ENCODE measurements at places on chromosomes 7 and 10.

DNA sequence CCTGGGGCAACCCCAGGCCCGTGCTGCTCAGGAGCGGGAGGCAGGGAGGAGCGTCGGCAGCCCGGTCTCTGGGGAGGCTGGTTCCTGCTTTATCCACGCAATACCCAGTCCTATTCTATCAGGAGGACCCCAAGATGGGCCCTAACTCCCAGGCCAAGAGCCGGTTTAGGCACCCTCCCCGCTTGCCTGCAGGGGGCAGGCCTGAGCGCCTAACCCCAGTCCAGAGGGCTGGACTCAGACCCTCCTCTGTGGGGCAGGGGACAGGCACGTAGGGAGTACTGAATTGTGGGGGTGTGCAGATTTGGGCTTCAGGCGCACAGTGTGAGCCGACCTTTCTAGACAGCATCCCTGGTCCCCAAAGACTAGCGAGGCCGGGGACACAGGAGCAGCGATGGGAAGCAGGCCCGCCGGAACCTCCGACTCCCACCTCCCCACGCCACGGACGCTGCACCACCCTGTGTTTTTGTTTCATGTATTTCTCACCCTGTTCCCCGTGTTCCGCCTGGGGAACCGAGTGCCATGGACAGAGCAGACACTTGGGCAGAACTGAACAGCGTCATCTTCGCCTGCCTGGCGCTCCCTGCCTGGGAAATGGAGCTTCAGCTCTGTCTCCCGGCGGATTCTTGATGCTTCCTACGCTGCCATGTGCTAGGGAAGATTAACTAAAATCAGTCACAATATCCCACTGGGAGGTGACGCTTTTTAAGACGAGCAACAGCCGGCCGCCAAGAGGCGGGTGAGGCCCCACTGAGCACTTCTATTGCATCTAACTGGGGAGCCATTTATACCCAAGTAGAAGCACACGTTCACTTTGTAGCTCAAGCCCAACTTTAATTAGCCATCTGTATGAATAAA lies 5.3 kb downstream of the NUDT1 start:
- DNase-seq: no peak

- DNase-seq: peak; percentile 46
Observed at GRCh38 chr10:101567165-101568006, 20.7 kb downstream of the POLL start.

DNA sequence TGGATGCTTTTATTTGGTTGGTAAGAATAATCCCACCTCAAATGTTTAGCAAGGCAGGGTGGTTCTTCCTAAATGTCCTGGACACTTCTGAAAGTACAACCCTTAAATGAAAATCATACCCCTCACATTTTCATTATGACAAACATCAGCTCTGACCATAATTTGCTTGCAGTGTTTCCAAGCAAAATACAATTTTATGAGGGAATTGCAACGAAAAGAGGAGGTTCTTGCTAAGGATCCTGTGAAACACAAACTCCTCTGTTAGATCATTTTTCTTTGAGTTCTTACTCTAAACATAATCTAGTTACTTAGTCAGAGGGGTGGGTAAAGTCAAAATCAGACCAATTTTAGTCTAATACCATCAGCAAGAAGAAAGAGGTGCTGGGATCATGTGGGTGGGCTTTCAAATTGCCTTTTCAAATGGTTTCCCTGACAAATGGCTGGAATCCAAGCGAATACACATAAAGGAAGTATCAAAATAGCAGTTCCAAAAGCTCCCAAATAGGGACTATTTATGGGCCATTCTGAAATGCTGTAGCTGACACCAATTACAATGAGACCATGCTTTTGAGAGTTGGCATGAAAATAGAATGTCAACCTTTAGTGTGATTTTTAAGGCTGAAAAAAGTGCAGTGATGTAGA lies 164.9 kb upstream of the INHBA start:
- no peak for DNase-seq

GRCh38 chr10:122549636-122550035 lies 10.9 kb upstream of the DMBT1 start:
- no peak for DNase-seq

DNA sequence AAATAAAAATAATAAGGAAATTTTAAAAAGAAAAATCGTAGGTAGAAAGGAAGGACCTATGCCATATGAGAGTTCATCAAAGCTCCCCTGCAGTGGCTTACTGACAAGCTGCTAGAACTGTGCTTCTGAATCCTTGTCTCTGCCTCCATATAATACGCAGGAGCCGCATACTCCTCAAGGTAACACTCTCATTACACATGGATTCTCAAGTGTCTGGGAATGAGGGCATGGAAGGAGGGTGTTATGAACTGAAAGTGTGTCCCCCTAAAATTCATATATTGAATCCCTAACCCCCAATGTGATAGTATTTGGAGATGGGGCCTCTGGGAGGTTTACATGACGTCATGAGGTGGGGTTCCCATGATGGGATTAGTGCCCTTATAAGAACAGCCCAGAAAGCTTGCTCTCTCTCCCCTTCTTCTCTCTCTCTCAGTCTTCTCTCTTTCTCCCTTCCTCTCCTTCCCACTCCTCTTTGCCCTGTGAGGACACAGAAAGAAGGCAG lies 35.2 kb downstream of the CREB3L2 start:
- no peak for DNase-seq

DNA sequence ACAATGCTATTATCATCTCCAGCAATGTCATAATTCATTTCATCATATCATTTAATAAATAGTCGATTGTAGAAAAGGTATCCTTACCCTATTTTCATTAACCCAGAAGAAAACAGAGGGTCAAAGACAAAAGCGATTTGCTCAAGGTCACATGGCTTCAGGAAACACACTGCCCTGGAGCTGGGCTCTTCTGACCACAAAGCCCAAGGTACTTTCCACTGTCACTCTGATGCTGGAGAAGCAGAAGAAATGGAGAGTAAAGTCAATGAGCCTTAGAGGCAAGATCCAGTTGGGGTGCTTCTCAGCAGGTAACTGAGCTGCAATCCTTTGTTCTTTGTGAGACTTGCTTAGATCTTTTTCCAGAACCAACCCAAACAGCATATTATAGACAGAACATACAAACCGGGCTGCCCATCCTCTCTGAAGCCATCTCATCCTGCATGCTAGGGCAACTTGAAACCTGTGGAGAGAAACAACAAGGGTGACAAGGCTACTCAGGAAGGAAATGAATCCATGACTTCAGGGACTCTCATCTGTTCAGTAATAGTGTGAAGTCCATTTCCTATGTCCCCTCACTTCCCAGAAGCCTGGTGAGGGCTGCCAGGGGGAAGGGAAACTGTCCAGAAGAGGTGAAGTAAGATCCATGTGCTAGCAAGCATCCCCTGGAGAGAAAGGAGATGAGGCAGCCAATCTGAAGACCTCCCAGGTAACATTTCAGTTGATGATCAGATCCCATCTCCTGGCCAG lies 148.6 kb upstream of the SVIL start:
- DNase-seq: no peak

DNA sequence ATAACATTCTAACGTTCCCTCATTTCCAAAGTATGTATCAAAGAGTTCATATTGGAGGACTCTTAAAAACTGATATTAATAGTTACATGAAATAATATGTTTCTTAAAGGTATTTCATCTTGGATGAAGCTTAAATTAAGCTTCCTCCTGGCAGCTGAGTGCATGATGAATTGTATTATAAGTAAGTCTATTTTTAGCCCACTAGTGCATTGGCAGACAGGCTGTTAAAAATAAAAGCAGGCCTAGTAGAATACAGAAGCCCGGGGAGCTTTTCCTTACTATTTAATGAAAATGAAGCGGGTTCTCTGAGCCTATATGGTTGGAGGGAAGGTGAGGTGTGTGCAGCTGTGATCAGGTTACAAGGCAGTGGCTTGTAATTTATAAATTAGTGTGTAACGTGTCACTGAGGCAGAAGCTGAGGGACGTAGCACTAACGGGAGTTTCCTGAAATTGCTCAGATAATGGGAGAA lies 130.7 kb upstream of the KMT2E start:
- DNase-seq: no peak

- DNase-seq: no peak
Observed at GRCh38 chr7:131945313-131945911, 389.0 kb upstream of the PODXL start.

DNA sequence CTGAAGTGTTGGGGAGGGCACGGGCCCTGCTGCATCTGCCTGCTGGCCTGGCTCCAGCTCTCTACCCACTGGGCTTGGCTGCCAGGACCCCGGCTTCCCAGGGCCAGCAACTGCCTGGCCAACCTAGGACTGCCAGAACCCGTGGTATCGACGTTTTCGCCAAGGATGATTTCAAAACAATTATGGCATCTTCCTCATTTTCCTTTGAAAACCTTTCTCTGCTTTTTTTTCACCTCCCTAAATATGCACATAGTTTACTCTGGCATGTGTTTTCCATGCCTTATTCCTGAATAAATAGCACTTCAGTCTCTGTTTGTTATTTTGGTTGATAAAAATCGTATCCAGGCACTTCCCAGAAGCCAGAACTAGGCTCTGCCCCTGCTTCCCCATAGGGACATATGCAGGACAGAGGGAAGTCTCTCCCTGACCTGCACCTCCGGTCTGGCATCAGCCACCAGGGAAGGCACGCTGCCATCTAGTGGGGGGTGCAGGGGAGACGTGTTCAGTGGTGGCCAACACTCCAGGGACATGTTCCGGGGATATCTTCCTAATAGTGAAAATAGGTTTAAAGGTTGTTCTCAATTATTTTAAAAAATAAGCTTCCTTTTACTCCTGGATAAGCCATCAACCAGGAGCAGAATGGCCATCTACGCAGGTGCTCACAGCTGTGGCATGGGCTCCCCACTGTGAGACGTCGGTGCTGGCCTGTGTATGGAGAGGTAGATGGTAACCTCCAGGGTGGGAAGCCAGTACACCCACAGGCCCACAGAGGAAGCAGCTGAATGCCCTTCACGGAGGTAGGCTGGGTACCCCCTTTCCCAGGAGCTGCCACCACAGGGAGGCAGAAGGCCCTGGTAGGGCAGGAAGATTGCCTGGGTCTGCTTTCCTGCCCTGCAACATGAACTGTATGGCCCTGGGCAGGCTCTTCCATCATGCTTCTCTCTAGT lies 30.7 kb upstream of the ANTXRL start:
- DNase-seq: peak; percentile 80

DNA sequence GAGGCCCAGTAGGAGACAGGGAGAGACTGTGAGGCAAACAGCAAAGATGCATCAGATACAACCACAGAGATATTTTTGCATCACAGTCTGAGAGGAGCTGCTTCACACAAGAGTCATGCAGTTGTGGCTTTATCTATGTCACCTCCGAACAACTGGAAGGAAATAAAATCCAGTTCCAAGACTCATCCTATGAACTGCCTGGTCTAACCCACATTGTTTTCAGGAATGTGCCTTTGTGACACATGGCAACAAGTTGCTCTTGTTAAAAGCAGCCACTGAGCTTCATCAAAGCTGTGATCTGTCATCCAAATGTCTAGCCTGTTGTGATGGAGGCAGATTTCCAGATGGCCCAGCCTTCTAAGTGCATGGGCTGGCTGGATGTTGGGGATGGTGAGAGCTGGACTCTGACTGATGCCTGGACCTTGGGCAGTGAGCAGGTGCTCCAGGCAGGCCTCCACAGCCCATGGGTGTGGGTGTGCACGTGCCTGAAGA lies 255.0 kb downstream of the BMPER start:
- no peak for DNase-seq

- no peak for DNase-seq
Observed at GRCh38 chr7:53119514-53119941, 84.1 kb downstream of the POM121L12 start.

- DNase-seq: no peak
Observed at GRCh38 chr10:77146712-77147336, 490.8 kb downstream of the KCNMA1 start.

DNA sequence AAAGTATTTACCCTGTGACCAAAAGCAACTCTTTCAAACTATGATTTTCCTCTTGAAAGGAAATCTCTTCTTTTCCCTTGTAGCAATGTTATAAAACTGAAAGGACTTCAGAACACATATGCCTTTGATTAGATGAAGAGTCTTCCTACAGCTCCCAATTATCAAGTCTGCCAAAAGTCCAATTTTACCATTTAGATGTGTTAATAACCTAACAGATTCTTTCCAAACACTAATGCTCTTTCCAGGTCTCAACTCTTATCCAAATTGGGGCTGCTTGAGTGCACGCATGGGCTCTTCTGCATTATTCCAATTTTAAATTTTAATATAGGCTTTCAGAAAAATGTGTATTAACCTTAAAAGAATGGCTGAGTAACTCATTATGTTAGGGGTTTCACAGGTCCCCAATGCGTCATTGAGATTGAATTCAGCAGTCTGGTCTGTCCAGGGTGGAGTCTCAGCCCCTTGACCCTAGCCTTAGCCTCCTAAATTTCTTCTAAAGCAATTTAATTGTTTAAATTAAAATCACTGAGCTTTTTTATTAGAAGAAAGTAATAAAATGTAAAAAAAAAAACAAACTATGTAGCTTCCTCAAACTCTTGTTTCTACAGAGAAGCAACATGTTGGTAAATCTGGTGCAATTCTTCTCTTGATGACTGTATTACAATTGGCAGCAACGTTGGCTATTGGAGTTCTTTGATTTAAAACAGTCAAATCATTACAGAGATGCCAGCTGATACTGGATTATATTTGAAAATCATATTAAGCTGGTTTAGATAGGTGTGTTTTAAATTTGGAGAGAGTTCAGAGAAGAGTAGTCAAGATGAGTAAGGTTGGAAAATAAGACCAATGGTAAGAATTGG lies 170.4 kb downstream of the DKK1 start:
- no peak for DNase-seq

- DNase-seq: no peak
Observed at GRCh38 chr10:109379186-109379585, 544.1 kb downstream of the XPNPEP1 start.

GRCh38 chr10:126508535-126509040 lies 120.3 kb upstream of the ADAM12 start:
- no peak for DNase-seq

GRCh38 chr10:120423431-120424197 lies 33.4 kb upstream of the PLPP4 start:
- no peak for DNase-seq

- no peak for DNase-seq
Observed at GRCh38 chr7:117068511-117069145, 115.3 kb downstream of the ST7 start.

GRCh38 chr7:141072548-141073172 lies 1.2 kb upstream of the TMEM178B start:
- peak; percentile 63 for DNase-seq

DNA sequence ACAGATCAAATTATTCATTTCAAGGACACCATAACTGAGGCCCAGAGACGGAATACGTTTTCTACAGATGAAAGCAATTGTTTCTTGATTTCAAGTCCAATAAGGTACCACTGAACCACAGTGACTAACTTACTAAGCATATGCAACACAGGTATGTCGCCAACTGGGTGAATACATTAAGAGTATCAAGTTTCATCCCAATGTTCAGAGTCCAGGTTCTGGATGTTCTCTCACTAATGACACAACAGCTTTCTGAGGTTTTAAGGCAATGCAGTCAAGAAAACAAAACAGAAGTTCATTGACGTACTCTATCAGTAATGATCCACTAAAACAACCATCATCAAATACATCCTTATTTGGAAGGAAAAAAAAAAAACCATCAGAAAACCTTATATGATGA lies 35.8 kb downstream of the NSUN6 start:
- no peak for DNase-seq

GRCh38 chr10:80344912-80345311 lies 11.6 kb downstream of the DYDC1 start:
- DNase-seq: no peak

All from sciatic nerve (tissue), 2 donors.